Activated CD4-positive, alpha-beta T cell treated with anti-CD3 and anti-CD28 coated beads for 4 hours (primary cell): ENCODE measurements at places on chromosomes 1 and 21.
A peak's percentile ranks its signal among the peaks of the same experiment; 100 is the strongest.

- no peak for DNase-seq
Measured at GRCh38 chr1:46646844-46647243, 21.3 kb downstream of the ATPAF1 start.

DNA sequence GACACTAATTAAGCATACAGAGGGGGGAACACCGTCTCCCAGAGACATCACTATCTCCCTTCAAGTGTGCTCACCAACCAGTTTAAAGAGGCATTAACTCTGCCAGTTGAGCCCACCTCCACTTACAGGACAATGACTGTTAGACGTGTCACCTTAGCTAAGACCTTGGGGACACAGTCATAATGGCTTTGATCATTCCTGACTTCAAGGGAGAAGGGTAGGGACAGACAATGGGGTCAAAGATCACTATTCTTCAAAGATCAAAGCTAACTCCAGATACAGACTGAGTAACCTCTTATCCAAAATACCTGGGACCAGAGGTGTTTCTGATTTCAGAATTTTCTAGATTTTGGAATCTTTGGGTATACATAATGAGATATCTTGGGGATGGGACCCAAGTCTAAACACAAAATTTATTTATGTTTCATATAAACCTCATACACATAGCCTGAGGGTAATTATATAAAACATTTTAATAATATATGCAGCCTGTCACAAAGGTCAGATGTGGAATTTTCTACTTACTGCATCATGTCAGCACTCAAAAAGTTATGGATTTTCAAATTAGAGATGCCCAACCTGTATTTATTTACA lies 246.1 kb downstream of the SLC45A1 start:
- no peak for DNase-seq

GRCh38 chr21:43657355-43658087 lies 1.8 kb downstream of the HSF2BP start:
- no peak for DNase-seq

DNA sequence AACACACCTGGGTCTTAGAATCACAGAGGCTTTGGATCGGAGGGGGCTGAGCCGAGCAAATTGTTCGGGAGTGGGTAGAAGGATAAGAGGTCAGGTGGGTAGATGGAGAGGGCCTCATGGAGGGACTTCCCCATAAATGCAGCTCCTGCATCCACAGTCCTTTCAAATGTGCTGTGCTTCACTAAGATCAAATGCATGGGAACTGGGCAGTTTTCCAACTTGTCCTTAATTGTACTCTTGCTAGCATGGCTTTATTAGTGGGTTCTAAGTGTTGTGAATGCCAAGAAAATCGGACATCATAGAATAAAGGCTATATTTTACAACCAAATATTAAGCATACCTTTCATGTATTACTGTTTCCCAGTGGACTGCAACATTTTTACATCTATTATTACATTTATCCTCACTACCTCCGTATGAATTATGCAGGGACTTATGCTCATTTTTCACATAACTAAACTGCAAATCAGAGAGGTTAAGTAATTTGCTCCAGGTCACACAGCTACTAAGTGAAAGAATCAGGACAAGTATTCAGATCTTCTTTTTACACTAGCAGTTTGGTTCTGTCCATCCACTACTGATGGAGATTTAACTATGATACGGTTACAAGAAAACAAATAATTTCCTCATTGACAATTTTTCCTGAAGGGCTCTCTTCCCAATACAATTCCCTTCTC lies 174.5 kb upstream of the RUNX1 start:
- no peak for DNase-seq

GRCh38 chr1:221575605-221576004 lies 166.3 kb downstream of the DUSP10 start:
- no peak for DNase-seq

DNA sequence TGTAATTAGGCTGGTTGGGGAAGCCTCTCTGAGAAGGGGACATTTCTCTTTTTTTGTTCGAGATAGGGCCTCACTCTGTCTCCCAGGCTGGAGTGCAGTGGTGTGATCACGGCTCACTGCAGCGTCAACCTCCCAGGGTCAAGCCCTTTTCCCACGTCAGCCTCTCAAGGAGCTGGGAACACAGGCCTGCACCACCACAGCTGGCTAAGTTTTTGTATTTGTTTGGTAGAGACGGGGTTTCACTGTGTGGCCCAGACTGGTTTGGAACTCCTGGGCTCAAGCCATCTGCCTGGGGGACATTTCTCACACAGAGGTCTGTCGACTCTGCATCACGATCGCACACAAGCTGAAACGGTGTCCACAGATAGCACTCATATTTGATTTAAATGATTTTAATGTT lies 39.7 kb downstream of the HUNK start:
- no peak for DNase-seq

DNA sequence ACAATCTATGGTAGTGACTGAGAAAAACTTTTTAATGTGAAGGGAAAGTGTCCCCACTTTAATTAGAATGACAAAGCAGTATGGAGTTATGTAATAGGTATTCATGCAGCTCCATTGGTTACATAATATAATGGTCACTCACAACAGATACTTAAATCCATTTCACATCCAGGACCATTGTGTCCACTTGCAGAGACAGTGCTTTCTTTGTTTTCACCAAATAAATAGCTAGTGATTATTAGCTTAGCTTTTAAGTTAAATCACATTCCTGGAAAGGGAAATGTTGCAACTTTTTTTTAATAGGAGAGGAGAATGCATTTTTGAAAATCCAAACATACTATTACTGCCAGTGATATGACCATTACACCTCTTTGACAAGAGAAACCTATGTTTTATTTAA lies 22.9 kb downstream of the RGL1 start:
- no peak for DNase-seq

- DNase-seq = no peak
Measured at GRCh38 chr1:3921765-3922164, 21.7 kb upstream of the C1orf174 start.

DNA sequence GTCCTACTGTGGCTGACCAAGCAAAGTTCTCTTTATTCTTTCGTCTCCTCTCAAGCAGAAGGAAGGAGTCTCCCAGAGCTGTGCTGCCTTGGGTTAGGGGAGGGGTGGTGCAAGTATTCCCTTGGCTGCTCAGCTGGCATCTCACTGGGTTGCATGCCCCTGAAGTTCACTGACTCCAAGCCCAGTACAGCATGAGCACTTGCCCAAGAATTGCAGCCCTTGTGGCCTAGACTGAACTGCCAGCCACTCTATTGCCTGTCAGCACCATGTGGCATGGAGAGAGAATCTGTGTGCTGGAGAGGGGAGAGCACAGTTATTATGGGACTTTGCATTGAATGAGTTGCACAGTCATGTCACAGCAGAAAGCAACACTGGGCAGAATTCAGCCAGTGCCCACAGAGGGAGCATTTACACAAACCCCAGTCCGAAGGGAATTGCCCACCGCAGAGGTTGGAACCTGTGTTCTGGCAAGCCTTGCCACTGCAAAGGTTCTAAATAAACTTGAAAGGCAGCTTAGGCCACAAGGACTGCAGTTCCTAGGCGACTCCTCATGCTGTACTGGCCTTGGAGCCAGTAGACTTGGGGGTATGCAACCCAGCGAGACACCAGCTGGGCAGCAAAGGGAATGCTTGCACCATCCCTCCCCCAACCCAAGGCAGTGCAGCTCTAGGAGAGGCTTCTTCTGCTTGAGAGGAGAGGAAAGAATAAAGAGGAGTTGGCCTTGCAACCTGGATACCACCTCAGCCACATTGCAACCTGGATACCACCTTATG lies 28.8 kb downstream of the DR1 start:
- DNase-seq = no peak

DNA sequence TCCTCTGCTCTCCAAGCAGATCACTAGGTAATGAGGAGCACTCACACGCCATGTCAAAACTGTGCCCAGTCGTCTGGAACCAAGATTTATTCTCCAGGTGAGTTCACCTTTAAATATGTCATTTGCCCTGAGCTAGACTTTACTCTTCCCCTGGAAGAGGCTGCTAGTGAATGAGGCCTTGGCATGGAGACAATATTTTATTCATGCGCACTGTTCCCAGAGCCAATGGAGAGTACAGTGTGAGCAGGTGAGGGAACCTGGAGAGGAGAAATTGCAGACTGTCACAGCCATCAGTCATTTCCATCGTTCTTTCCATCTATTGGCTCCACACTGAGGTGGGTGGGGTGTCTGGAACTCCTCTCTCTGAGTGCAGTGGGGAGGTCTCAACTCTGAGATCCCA lies 333.6 kb downstream of the KCNH1 start:
- no peak for DNase-seq

DNA sequence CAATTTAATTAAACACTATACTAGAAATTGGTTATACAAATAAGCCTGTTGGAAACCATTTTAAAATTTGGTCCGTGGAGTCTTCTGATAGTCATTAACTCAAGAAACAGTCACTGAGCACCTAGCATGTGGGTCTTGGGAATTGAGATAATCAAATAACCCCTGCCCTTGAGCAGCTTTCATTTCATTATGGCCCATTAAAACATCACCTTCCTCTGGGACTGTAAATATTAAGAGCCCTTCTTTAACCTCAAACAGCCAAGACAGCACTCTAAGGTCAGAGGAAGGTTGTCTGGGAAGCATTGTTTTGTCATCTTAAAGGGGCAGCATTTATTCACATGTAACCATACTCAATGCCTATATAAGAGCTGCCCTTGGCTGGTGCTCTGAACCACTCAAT lies 610.3 kb upstream of the USP24 start:
- DNase-seq = no peak

- DNase-seq = no peak
Measured at GRCh38 chr1:65026235-65026634, 59.9 kb upstream of the JAK1 start.

GRCh38 chr1:184859381-184860105 lies 104.9 kb upstream of the EDEM3 start:
- DNase-seq = no peak

GRCh38 chr1:177650947-177651346 lies 318.9 kb downstream of the SEC16B start:
- no peak for DNase-seq

DNA sequence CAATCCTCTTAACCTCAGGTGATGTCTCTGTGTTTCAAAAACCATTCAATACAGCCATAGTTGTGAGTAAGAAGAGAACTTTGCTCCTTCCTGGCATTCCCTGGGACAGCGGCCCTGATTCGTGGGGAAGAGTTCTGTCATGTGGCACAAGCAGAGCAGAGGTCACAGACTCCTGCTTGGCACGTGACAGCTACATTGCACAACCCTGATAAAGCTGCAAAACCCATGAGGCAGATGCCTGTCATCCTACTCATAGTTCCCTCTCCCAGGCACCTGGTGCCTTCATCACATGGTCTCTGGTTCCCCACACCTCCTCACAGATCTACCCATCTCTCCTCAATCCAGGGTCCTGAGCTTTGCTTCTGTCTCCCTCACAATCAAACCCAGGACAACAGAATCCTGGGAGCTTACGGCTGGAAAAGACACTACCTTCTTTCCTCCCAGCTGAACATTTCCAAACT lies 70.8 kb downstream of the PLPP3 start:
- DNase-seq = no peak

- no peak for DNase-seq
Measured at GRCh38 chr1:186768906-186769305, 59.8 kb upstream of the PLA2G4A start.

- no peak for DNase-seq
Measured at GRCh38 chr1:8989821-8990220, 36.4 kb downstream of the SLC2A7 start.

- DNase-seq = peak; percentile 91
Measured at GRCh38 chr1:59814180-59814900, 409 bp upstream of the HOOK1 start.

DNA sequence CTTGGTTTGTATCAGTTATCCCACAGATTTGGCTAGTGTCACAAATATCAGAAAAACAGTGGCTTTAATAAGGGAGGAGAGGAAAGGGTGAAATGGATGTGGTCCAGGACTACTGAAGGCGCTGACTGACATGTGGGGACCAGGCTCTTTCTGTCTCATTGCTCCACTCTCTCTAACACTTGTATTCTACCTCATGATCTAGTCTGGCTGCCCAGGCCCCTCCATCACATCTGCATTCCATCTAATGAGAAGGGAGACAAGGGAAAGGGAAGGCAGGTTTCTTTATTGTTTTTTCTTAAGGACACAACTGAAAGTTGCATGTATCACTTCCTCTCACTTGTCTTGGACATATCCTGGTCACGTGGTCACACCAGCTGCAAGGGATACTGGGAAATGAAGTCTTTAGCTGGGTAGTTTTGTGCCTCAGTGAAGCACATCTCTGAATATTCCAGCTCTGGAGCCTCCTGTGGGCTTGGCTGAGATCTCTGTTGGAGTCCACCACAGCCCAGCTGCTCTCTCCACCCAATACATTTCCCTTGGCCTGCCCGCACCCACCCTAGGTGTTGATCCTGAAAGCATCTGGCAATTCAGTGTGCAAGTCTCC lies 42.0 kb upstream of the PADI2 start:
- DNase-seq = no peak

GRCh38 chr21:35491114-35491513 lies 442.0 kb upstream of the RUNX1 start:
- no peak for DNase-seq

GRCh38 chr1:208105756-208106155 lies 138.4 kb downstream of the PLXNA2 start:
- no peak for DNase-seq

DNA sequence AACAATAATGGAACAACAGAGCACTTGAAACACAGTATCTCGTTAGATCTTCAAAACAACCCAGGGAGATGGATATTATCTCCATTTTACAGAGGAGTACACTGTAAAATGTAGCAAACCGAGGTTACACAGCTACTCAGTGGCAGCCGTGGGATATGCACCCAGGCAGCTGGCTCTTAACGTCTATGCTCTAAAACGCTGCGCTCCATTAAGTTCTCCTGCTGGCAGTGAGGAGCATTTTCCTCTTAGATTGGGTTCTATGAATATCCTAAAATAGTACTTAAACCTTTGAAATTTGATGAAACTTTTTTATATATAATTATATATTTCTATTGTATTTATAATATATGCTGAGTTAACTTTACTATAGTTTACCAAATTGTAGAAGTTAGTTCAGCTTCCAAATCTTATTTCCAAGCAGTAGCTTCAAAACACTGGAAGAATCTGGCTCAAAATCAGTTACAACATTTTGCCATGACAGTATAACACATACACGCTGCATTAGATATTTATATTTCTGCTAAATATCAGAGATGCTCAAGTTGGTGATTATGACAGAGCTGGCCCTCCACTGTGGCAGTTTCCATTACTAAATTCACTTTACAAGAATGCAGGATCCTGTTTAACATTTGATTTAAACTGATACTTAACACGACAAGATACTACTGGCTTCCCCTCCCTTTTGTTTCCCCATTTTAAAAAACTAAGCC lies 49.5 kb downstream of the TGFBR3 start:
- no peak for DNase-seq
